Stimulated activated CD8-positive, alpha-beta memory T cell treated with anti-CD3 and anti-CD28 coated beads, Interleukin-15, amount 100 ng/mL, for 4 hours (primary cell): ENCODE measurements at places on chromosomes 1 and 21.

DNA sequence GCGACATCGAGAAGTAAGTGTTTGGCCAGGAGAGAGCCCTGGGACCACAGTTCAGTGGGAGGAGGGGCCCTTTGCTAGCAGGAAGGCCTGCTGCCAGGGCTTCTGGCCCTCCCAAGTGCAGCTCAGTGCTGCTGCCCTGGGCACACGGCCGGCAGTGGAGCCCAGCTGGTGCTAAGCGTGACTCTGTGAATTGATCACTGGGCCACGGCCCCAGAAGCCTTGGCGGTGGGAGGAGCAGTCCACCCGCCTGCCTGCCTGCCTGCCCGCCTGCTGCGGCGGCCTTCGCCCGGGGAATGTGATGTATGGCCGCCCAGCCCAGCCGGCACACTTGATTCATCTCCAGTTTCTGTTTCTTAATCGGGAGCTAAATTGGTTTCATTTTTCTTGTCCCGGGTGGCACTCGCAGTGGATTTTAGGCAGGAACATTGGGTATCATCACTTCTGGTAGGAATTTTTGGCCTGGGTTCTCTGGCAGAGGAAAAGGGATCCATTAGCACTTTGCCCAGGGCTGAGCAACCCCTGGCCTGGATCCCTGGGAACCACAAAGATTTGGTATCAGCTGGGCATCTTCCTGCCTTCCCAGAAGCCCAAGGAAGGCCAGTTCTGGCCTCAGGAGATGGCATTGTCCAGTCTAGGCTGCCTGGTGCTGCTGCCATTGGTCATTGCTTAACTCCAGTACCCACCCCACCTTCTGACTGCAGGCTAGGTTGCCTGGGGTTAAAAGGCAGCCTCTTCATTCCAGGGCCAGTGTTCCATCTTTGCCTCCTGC, 28.6 kb downstream of the TMEM53 start:
- no peak for DNase-seq

GRCh38 chr1:206872139-206872538, 6.7 kb downstream of the IL20 start:
- no peak for DNase-seq

DNA sequence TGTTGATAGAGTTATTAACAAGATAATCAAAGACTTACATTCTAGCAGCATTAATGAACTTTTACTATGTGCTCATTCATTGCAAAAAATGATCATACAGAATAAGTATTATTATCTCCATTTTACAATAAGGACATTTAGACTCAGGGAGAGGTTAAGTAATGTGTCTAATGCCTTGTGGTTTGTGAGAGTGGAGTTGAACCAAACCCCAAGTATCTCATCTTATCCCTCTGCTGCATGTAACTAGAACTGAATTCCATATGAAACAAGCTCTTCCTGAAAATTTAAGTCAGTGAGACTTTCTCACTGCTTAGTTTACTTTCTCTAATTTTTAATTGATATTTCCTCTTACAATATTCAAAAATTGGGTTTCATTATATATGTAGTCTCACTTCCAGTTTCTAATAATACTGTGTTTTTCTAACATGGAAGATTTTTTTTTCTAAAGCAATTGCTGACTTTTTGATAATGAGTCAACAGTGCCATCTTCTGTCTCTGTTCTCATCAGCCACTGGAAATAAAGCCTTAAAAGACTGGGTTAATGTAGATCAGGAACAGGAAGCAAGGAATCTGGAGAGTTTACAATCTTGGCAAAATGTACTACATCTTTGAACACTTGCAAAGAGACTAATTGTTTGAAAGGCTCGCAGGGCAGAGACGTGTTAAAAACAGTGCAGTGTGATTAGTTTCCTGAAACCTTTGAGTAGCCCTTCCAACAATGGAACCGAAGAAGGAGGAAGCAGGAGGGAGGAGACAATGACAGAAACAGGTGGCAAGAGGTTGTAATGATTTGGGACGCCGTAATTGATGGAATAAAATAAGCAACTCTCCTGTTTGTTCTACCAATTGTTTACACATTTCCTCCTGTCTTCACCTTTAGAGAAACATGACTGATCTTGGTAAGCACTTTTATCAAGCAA, 567.6 kb downstream of the MRPL39 start:
- DNase-seq = no peak

GRCh38 chr21:32459972-32460371, 47.5 kb downstream of the EVA1C start:
- no peak for DNase-seq
